T-helper 1 cell treated with Interleukin-12 subunit alpha and Interleukin-12 subunit beta and Interleukin-4 antibody, amounts not matched to agents 30 ng/mL and 1 ng/mL, for 36 hours (primary cell): ENCODE measurements at places on chromosomes 13 and 19. TPM values are rescaled to one million over a fixed set of nuclear protein-coding genes. Genes with fewer than 3 reads are reported as not detected.

Gene CYP2F1
- not detected in 2 replicates for total RNA-seq

Gene PLIN4
- total RNA-seq: not detected in 2 replicates

Gene TMEM190
- total RNA-seq: not detected in 2 replicates

Gene TICAM1
- 25.9 and 26.3 TPM in 2 replicates for total RNA-seq

Gene FAAP24
- 6.0 and 7.0 TPM in 2 replicates for total RNA-seq

Gene ZNF681
- 1.8 and 2.6 TPM in 2 replicates for total RNA-seq

Gene HOMER3
- total RNA-seq: 0.12 TPM in 2 replicates

Gene BICRA
- total RNA-seq: 18.1 and 20.6 TPM in 2 replicates

Gene ZNF490
- 13.1 and 14.8 TPM in 2 replicates for total RNA-seq
